ENCODE measurements at places on chromosomes 6 and 20.

DNA sequence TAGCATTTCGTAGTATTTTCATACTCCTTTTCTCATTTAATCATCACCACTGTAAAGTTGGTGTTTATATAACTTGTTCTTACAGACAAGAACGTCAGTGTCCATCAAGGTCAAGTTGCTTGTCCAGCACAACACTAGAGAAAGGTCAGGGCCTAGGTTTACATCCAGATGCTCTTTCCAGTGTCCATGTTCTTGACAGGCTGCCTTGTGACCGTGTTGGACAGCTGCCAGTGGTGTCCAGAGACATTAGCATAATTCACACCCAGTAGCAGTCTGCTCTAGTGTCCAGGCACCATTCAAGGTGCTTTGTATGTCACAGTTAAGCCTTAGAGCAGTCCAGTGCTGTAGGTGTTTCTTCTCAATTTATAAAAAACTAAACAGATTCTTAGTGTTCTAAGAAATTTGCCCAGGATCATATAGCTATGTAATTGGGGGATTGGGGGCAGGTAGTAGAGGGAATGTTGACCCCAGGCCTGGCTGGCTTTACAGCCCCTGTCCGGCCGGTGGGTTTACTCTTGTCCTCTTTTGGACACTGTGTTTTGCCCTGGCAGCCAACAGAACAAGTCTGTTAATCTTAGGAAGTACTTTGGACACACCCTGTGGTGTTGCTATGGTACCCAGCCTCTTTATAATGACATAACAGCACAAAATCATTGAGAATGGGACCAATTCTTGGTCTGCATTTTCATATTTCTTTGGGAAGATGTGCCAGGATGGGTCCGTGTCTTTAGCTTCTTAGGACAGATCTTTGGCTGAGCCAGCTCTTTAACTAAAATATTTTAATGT is 8.0 kb downstream of the STK35 start:
- DNase-seq: no peak

- DNase-seq: no peak
Observed at GRCh38 chr6:22657352-22657980, 88.1 kb downstream of the HDGFL1 start.

- DNase-seq: no peak
Observed at GRCh38 chr6:153023977-153024708, 21.6 kb upstream of the MTRF1L start.

- peak; percentile 41 for DNase-seq
Observed at GRCh38 chr6:2857580-2858337, 16.1 kb upstream of the SERPINB1 start.

DNA sequence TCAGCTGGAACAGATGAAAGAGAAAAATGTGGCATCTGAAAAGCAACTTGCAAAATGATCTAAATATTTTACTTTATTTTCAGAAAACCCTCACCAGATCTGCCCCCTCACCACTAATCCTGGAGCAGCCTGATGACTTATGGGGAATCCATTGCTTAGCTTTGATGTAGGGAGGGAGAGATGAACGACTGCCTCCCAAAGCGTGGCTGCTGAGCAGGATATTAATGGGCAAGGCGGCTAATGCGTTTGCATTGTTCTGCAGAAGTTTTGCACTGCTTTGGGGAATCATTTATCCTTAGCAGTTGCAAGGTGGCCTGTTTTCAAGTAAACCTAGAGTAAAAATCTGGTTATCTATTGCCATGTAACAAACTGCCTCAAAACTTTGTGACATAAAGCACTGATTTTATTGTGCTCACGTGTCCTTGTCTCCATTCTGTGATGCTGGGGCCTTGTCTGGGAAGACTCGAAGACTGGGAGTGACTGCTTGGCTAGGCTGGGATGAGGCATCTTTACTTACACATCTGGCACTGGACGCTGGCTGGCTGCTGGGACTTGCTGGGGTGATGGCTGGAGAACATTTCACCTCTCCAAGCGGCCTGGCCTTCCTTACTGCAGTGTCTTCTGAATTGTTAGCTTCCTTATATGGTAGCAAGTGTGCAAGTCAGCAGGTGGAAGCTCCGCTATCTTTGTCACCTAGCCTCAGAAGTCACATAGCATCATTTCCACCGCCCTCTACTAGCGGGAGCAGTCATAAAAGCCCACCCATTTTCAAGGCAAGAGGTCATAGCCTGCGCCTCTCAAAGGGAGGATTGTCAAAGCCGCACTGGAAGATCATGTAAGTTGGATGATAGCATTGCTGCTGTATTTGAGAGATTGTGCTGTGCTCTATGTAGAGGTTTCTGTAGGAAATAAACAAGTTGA is 313.2 kb downstream of the NRN1 start:
- no peak for DNase-seq

- DNase-seq: no peak
Observed at GRCh38 chr20:58790454-58790853, 60.2 kb downstream of the GNAS-AS1 start.

- DNase-seq: no peak
Observed at GRCh38 chr20:33482581-33482980, 7.3 kb upstream of the CBFA2T2 start.

GRCh38 chr20:38139156-38139912 is 25.7 kb downstream of the TGM2 start:
- no peak for DNase-seq

- no peak for DNase-seq
Observed at GRCh38 chr6:158290040-158290439, 22.2 kb upstream of the TULP4 start.

GRCh38 chr6:129110690-129111343 is 227.9 kb downstream of the LAMA2 start:
- DNase-seq: no peak

- DNase-seq: no peak
Observed at GRCh38 chr6:30844118-30844535, 40.2 kb upstream of the DDR1 start.
